ENCODE measurements at places on chromosomes 7 and 10.

- DNase-seq = no peak
Measured at GRCh38 chr10:127804696-127805095, 67.7 kb downstream of the FOXI2 start.

- no peak for DNase-seq
Measured at GRCh38 chr7:104964626-104965236, 49.3 kb upstream of the KMT2E start.

DNA sequence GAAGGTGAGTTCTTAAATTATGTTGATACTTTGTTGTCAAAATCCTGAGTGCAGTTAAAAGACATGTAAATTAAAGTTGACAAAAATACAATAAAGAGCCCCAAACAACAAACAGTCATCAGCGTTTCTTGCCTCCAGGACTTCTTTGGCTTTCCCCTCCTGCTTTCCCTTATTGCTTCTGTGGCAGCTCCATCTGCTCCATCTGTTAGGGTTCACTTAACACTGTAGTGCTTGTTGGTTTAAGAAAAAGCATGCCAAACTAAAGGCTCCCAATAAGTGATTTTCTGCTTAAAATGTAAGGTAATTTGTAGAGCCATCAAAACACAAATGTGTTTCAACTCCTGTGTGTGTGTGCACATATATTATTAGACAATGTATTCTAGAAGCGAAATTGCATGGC is 254.3 kb upstream of the GNAI1 start:
- no peak for DNase-seq

- no peak for DNase-seq
Measured at GRCh38 chr10:528173-529165, 161.0 kb downstream of the DIP2C start.

GRCh38 chr10:73376679-73377078 is 18.0 kb upstream of the CFAP70 start:
- DNase-seq = no peak

DNA sequence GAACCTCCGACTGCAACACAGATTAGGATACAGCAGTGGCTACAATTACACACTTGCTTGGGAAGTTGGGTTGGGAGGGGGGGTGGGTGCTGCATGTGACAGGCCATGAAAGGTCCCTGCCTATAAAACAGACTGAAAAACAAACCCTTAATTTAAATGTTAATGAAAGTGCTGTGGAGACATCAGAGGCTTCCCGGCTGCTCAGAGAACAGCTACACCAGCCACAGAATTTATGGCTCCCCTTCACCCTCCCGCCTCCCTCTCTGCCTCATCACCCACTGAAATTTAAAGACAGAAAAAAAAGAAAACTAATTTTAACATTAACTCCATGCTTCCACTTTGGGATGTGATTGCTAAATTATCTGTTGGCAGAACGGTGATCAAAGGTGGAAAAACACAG is 34.7 kb downstream of the FBXW4 start:
- no peak for DNase-seq

DNA sequence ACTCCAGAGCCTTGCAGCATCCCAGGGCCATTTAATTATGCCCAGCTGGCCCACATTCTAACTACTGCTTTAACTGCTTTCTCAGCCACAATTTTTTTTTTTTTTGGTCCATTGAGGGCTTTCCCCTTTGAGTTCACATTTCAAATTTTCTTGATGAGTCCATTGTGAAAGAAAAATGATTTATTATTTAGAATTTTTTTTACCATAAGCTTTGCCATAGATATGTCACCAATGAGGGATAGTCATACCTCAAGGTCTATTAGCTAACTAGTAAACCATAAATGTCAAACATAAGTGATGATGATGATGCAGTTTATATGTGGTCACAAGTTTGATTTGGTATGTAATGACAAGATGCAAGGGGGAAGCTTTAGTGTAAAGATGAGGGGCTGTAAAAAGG is 282.9 kb downstream of the BICC1 start:
- no peak for DNase-seq

- DNase-seq = no peak
Measured at GRCh38 chr10:27188897-27189296, 33.7 kb downstream of the MASTL start.

- no peak for DNase-seq
Measured at GRCh38 chr7:66013938-66014337, 31.9 kb upstream of the GUSB start.

GRCh38 chr7:98531717-98532116 is 85.4 kb upstream of the NPTX2 start:
- no peak for DNase-seq

DNA sequence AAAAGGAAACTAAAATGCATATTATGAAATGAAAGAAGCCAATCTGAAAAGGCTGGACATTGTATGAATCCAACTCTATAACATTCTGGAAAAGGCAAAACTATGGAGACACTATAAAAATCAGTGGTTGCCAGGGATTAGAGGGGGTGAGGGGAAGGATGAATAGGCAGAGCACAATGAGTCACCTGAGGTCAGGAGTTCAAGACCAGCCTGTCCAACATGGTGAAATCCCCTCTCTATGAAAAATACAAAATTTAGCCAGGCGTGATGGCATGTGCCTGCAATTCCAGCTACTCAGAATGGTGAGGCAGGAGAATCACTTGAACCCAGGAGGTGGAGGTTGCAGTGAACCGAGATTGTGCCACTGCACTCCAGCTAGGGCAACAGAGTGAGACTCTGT is 324.8 kb upstream of the PHYHIPL start:
- no peak for DNase-seq

GRCh38 chr7:129998446-129998845 is 45.7 kb upstream of the UBE2H start:
- no peak for DNase-seq

- no peak for DNase-seq
Measured at GRCh38 chr7:40674316-40674715, 539.5 kb downstream of the SUGCT start.

DNA sequence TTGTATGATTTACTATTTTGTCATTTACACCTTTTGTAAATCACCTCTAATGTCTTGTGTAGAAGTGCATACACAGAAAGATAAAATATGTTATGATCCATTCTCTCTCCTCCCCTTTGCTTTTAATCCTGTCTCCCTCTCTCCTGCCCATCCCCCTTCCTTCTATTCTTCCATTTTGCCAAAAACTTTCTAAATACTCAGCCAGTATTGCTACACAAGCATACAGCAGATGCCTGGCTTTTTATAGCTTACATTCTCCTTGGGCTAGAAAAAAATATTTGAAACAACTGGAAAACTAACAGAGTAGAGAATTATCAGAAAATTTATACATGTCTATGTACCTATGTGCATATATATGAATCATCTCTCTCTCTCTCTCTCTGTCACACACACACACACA is 308.7 kb upstream of the BMPER start:
- no peak for DNase-seq

DNA sequence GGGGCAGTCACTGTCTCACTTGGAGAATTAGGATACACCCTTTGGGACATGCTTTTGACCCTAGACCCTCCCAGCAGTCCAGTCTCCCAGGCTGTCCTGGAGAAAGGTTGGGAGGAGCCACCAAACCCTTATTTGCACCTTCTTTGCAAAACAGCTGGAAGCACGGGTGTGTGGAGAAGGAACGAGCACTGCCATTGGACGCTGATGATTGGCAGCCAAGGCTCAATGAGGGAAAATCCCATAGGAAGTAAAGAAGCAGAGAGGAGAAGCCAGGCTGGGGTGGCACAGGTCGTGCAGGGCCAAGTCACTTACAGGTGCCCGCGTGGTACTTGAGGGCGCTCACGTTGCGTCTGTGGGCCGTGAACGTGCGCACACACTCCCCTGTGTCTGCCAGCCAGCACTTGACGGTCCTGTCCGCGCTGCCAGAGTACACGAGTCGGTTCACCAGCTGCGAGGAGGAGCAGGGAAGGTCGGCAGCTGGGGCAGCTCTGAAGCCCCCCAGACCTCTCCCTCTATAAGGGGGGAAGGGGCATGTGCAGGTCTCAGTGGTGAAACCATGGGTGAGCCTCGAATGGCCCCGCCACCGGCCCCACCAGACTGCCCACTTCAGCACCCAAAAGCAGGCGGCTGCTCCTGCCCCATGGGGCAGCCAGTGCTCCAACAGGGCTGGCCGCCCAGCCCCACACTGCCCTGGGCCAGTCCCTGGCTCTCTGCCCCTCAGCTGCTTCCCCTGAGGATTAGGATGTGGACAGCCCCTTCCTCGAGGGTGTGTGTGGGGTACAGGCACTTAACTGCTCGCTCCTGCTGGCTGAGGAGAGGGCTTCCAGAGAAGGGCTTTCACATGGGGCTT is 24.8 kb downstream of the WDR86 start:
- no peak for DNase-seq

DNA sequence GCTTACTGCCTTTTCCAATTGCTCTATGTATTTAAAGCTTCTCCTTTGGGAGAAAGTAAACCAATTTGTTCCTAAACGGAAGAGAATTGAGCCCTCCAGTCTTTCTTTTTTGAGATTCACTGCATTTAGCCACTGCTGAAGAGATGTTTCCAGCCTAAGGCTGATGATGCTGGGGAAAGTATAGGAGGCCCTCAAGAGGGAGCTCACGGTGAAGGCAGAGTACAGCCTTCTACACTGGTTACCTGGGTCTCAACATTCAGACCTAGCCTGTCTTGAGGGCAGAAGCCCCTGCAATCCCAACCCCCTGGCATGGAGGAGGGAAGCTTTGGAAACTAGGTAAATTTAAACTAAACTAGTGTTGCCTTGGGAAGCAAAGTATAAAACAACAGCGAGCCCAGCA is 316.7 kb upstream of the TPK1 start:
- DNase-seq = no peak
